Mucosa of gallbladder (tissue), 1 donor: ENCODE measurements at places on chromosomes 16 and 17. TPM values are rescaled to one million over a fixed set of nuclear protein-coding genes. Genes with fewer than 3 reads are reported as not detected.

DNA sequence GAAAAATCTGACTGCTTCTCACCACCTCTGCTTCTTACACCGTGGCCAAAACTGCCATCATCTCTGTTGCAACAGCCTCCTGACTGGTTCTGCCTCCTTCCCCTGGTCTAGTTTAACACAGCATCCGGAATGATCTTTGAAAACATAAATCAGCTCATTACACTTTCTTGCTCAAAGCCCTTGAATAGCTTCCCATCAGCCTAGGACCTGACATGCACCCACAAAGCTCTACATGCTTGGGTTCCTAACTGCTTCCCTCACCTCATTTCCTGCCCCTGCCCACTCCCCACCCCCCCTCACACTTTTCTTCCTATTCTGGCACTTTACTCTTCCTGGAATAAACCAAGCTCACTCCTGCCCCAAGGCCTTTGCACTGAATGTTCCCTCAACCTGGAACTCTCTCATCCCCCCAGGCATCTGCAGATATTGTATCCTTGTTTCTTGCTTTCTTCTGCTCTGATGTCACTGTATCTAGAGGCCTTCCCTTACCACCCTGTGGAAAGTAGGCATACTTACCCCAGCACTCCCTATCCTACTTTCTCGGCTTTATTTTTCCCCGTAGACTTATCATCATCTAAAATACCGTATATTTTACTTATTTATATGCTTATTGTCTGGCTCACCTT lies 112.4 kb downstream of the FTO start:
- DNase-seq = no peak

RRN3 gene
- total RNA-seq = 25.5 TPM

GRCh38 chr16:53689636-53690035 lies 14.0 kb downstream of the RPGRIP1L start:
- DNase-seq = no peak

DNA sequence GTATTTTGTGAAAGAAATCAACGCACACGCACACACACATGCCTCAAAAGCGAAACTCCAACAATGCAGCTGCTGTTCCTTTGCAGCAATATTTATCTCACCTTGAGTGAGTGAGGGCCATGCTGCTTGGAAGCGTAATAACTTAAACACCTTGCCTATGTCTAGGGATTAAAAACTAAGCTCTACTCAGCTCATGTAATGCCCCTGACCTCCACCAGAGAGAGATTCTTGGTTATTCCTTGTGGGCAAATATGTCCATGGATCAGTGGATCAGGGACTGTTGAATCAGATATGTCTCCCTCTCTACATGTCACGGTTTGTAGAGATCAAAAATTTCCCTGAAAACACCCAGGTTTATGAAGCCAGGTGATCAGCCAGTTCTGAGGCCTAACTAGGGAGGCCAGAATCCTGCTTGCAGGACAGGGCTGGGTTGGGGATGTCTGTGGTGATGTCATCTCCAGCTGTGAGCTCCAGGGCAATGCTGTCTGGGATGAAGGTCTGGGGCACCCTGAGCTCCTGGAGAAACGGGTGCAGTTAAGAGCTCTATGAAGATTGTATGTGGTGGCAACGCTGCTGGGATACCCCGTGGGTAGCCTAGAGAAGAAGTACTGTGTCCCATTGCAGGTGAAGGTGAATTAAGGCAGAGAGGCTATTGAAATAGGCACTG lies 149.4 kb downstream of the KCNJ12 start:
- DNase-seq = no peak

DNA sequence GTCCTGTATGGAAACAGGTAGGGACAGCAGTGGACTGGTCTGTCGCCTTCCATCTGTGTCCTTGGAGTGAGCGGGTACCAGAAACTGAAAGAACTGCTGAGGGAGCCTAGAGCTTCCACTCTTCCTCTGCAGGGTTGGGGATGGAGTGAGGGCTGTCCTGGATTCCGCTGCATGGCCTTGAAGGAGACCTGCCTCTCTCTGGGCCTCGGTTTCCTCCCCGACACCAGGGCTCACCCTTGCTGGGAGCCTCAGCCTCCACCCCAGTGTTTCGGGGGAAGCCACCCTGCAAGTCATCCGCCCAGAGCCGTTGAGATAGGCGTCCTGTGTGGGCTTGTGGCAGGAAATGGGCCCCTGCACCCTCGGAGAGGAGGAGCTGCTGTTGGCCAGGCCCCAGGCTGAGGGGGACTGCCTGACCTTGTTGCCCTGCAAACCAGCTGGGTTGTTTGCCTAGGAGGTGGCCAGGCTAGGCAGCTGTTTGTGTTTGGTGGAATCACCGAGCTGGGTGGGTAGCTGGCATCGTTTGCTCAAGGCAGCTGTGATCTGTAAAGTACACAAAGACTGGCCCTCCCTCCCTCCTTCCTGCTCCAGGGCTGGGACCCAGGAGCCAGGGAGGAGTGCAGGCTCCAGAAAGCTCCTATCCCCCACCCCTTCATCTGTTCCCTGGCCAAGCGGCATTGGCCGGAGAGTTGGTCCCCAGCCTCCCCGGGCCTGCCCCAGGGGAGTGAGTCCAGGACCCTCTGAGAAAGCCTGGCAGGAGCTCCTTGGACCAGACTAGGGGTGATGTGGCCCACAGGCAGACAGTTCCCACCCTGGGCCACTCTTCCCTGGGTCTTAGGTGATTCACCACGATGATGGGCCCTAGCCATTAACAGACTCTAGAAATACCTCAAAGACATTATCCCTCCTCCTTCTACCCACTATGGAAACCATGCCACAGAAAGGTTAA lies 1.3 kb downstream of the RAB37 start:
- DNase-seq = no peak

DNA sequence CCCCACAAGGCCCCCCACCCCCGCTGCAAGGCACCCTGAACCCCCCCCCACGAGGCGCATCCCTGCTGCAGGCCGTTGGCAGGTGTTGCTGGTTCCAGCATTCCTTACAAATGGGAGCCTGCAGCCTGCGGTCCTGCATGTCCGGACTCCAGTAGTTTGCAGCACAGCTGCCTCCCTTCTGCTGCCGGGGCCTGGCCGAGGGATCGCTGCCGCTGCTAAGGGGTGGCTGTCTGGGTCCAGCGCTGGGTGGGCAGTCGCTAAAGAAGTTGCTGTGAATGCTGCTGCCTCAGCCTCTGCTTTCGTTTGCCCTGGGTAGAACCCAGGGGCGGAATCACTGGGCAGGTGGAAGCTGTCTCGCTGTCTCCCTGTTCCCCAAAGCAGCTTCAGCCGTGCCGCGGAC lies 11.8 kb downstream of the UTS2R start:
- DNase-seq = no peak

ZMYND15 gene
- 5.3 TPM for total RNA-seq

ZNF174 gene
- 16.8 TPM for total RNA-seq
